ENCODE measurements at places on chromosomes 6 and 20.

DNA sequence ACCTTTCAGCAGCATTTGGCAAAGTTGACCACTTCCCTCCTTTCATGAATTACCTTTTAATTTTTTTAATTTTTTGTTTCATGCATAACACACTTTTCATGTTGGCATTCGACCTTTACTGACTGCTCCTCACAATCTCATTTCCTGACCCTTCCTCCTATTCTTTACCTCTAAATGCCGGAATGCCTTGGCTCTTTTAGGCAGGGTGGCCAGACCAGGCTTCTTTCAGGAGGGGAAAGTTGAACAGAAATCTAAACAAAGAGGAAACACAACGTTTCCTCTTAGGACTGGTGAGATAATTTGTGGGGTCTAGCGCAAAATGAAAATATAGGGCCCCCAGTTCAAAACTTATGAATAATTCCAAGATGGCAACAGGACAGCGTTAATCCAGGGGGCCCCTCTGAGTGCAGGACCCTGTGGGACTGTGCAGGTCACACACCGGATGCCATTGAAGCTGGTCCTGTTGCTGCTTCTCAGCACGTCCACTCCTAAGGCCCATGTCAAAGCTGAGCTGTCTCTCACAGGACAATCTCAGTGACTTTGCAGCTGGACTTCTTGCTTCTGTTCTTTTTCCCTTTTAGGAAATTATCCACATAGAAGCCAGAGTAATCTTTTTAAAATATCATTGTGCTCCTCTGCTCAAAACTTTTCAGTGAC lies 313.8 kb downstream of the HDGFL1 start:
- DNase-seq, result no peak

DNA sequence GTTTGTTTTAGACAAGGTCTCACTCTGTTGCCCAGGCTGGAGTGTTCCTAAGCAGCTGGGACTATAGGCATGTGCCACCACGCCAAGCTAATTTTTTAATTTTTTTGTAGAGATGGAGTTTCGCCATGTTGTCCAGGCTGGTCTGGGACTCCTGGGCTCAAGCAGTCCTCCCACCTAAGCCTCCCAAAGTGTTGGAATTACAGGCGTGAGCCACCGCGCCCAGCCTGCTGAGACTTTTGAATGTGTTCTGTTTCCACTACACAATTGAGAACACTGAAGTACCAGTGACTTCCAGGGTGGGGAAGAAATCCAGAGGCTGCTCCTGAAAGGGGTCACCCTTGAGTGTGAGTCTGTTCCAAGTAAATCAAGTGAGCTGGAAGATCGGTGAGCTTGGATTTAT lies 81.3 kb upstream of the ARMC2 start:
- no peak for DNase-seq

DNA sequence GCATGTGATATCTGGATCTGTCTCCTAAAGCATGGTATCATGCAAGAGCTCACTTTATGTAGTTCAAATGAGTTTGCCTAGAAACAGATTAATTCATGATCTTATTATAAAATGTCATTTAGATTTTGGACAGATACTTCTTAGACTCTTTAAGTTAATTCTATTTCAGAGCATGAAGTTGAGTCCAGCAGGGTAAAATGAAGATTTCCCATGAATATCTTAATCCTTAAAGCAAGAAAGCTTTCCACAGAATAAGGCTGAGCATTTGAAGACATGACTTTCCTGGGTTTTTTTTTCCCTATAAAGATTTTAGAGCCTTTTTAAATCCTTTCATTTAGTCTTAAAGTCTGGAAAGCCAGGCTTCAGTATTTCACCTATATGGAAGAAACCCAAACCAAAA lies 556.0 kb upstream of the GJE1 start:
- DNase-seq, result no peak

DNA sequence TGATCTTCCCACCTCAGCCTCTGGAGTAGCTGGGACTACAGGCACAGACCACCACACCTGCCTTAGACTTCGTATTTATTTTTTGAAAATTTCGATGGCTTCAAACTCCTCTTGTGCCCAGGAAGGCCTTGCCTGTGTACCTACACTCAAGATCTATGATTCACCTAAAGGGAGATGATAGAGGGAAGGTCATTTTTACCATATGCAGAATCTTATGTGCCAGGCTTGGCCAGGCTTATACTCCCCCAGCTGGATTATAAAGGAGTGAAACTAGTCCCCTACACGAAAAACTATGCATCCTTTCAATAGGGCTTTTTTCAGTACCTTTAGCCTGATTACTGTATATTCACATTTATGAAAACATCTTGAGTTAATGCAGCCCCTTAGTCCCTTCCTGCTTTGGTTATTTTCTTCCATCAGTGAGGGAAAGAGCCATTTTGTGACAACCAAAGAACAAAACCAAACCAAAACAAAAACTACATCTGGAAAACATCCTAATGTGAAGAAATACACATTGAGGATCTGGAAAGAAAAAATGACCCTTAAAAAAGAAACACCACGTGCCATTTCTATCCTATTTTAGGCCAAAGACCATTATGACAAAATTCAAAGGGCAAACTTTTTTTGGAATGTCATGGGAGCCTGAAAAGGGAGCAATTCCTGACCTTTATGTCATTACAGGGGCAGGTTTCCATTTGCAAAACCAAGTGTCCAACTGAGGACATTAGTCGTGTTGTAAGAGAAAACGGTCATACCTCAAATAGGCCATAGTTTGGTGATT lies 34.7 kb downstream of the RIPOR2 start:
- DNase-seq, result no peak

- DNase-seq, result no peak
These were observed 15.4 kb downstream of the FYN start for GRCh38 chr6:111857674-111858337.

GRCh38 chr6:29491574-29491973 lies 3.8 kb upstream of the MAS1L start:
- DNase-seq, result no peak

GRCh38 chr6:50116797-50117542 lies 67.2 kb upstream of the DEFB112 start:
- no peak for DNase-seq
